8988T (cell line): ENCODE measurements at places on chromosomes 4 and X.

DNA sequence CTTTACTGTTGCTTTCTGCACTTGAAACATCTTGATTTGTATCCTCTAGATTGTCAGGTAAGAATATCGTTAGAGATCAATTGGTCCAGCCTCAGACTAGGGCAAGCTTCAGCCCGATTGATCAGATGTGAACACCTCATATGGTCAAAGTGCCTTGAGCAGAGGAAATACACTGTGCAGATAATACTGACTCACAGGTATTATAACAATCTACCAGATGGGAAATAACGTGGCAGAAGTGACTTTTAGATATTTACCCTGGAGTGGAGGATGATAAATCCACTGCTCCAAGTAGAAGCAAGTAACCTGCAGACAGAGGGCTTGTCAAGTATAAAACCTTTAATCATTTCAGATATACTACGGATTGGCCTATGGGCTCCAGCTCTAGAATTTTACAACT is 17.9 kb downstream of the VEGFC start:
- no peak for DNase-seq

DNA sequence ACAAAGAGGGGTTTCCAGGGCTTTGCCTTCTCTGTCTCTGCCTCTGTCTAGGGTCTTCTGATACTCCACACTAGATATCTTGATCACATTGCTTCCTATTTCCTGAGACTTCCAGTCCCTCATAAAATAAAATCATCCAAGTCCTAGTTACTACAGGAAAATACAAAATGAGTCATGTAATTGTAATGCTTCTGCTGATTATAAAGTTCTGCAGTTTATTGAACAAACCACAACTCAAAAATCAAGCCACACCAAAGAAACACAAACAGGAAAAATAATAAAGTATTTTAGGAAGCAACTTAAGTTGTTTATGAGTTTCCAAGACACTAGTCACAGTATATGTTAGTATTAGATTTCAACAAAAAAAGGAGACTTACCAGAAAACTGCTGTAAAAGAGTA is 695.1 kb upstream of the GALNTL6 start:
- DNase-seq = no peak

DNA sequence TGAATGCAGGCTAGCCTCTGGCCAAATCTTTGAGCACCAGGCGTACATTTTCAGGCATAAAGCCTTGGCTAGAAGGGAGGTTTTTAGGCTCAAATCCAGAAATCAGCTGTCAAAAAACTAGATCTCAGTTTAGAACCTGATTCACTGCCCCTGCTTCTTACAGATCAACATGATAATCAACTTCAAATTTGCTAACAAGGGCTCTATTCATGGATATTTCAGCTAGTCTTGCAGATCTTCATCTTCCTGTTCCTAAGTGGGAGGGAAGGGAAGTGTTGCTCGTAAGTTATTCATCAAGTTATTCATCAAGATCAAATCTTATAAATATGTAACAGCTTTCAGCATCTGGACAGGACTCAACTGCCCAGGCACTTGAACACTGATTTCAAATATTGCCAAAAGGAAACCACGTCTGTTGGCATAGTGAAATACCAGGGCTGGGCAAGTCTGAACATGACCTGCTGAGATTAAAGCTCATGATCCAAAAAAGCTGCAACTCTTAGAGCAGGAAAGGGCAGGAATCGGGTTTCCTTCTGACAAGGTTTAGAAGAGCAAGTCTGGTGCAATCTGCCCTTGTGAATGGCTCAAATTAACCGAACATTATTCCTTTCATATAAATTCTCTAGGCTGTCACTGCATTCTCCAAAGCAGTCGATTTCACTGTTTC is 200.3 kb downstream of the PDGFC start:
- no peak for DNase-seq

DNA sequence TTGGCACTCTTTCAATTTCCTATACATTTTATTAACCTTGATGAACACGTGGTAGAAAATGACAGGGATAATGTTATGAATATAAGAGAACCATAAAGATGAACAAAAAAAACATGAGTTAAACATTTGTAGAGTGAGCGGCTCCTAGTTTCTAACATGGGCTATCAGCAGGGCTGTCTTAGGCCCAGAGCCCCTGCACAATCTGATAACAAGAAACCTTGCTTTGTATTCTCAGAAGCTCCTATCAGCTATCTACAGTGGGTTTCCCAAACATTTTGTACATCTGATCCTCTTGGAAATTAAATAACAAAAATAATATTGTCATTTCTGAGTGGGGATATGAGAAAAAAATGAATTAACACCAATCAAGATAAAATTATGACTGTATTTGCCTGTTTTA is 10.6 kb upstream of the RBPJ start:
- no peak for DNase-seq

- no peak for DNase-seq
Observed at GRCh38 chrX:134375691-134376090, 84.3 kb upstream of the HPRT1 start.

DNA sequence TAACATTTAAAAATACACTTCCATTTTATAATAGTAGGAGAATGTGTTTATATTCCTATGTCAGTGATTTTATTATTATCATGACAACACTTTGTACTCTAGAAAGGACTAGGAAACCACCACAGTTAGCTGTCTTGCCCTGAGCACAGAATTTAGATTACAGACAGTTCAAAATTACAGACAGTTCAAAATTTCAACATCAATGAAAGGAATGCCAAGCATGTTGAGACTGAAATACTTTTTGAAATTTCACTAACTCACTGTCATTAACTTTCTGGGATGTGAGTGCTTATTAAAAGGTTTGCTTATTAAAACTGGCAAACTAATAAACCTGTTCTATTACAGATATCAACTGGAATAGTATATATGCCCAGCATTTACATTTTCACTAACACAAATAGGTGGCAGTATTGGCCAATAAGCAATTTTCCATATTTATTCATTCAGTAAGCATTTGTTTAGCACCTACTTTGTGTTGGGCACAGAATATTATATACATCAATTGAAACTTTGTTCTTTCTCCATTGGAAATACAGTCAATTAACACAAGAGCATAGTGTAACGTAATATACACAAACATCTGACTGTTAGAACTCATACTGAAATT is 179.4 kb downstream of the FBXW7 start:
- DNase-seq = no peak

DNA sequence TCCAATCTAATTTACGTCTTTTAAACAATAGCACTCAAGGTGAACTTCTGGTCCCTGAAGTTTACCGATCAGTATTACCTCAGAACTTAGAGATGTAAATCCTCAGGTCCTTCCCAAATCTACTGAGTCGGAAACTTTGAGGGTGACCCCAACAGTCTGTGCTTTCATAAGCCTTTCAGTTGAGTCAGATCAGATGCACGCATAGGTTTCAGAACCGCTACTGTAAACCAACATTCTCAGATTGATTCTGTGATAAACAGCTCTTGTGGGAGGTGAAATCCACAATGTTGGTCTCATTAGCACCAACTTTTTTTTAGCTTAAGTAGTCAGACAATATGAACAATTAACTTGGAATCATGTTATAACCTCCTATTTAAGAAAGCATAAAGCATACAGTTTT is 86.0 kb downstream of the WWC2 start:
- DNase-seq = no peak
